Daoy (cell line): ENCODE measurements at places on chromosomes 11 and 22. TPM values are rescaled to one million over a fixed set of nuclear protein-coding genes. Genes with fewer than 3 reads are reported as not detected.

GRCh38 chr11:111733016-111733415, 33.2 kb downstream of the PPP2R1B start:
- peak; percentile 83 for DNase-seq

C11orf91 gene
- total RNA-seq, result not detected in 2 replicates

GRCh38 chr22:40021401-40022000, 26.7 kb downstream of the FAM83F start:
- no peak for DNase-seq

- peak; percentile 61 for DNase-seq
Measured at GRCh38 chr11:10653946-10654810, 39.4 kb downstream of the IRAG1 start.

- DNase-seq, result peak; percentile 79
Measured at GRCh38 chr22:44685384-44686056, 16.5 kb upstream of the PRR5 start.

DNA sequence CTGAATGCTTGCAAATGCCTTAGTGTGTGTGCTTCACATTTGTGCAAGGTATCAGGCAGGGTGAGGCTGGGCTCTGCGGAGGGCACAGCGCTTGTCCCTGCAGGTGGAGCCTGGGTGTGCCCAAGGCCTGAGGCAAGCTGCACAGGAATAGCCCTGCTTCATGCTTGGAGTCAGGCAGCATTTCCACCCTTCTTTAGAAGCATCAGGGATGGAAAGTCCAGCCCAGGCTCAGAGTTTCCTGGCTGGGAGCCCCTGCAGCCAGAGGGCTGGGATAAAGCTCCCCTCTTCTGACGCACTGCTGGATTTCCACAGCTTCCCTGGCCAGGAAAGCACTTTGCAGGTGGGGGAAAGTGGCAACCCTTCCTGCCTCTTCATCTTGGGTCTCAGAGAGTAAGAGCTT, 63.4 kb downstream of the GALNT18 start:
- DNase-seq, result no peak

ZNF143 gene
- 14.1 and 27.0 TPM in 2 replicates for total RNA-seq

DNA sequence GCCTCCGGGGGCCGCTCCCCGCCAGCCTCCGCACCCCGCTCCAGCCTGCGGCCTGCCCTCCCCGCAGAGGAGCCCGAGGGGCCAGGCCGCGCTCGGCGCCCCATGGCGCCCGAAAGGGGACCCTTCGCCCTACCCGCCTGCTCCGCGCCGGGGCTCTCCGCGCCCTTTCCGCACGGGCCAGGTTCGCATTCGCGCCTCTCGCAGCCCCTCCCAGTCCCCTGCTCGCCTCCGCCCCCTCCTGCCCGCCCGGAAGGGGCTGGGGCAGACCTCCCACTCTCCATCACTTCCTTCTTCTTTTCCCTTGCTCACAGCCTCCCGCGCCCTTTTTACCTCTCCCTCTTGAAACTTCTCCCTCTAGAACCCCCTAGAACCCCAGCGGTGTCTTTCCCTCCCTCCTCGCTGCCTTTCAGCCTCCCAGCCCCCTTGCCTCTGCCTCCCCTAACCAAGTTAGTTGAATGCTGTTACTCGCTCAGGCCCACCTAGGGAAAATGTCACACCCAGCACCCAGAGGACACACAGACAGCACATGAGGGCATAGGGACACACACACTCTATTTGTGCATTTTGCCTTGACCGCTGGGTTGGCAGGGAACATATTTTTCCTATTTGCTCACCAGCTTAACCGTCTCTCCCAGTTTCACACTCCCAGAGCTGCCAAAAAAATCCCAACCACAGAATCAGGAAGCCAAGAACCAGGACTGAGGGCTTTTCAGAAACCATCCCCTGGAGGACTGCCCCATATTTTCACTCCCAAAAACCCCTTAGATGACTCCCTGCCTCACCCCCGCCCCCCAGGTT, at the start of gene SLC43A3:
TSS of gene SLC43A3 (minus strand) at position 193 of the 798 bp plus-strand sequence. CDS start 949 bp downstream, outside the sequence.
- peak; percentile 92 for DNase-seq

GRCh38 chr22:32644252-32645100, 157.0 kb upstream of the TIMP3 start:
- peak; percentile 79 for DNase-seq

DNA sequence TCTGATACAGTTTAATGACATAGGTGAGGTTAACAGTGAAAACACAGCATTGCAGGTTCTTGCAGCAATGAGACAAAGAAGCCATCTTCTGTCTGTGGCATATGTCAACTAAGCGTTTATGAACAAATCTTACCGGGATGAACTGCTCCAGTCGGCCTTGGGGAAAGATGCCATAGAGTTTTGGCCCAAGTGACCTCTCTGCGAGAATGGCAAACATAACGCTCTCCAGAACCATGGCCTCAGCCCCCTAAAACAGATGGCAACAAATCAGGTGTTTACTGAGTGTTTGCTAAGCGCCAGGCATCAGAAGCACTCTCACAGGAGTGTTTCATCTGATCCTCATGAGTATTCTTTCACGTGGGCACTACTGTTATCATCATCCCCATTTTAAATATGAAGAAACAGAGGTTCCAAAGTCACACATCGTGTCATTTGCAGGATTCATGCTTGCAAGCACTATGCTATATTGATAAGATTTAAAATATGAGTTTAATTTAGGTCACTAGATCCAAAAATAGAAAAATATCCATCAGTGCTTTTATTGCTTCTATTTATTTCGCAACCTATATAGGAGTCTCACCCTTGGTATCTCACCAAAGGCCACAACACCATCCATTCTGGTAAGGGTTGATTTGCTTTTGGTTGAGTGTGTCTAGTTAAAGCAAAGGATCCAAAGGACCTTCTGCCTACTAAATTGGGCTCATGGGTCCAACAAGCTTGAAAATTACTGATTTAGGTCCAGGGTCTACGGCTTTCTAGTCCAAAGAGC, 35.9 kb downstream of the TCIRG1 start:
- DNase-seq, result no peak
